Left kidney (tissue), 8 donors: ENCODE measurements at places on chromosomes 12 and 14. TPM values are rescaled to one million over a fixed set of nuclear protein-coding genes. Genes with fewer than 3 reads are reported as not detected.

Gene CLEC2A
- polyA plus RNA-seq, result not detected

Gene SOAT2
- polyA plus RNA-seq, result 1.6 TPM

Gene OTX2
- not detected for polyA plus RNA-seq

Gene PTPN11
- polyA plus RNA-seq, result 87.3 TPM

Gene COX8C
- polyA plus RNA-seq, result 0.71 TPM

Gene METTL3
- polyA plus RNA-seq, result 118 TPM

Gene ACSM4
- not detected for polyA plus RNA-seq

DNA sequence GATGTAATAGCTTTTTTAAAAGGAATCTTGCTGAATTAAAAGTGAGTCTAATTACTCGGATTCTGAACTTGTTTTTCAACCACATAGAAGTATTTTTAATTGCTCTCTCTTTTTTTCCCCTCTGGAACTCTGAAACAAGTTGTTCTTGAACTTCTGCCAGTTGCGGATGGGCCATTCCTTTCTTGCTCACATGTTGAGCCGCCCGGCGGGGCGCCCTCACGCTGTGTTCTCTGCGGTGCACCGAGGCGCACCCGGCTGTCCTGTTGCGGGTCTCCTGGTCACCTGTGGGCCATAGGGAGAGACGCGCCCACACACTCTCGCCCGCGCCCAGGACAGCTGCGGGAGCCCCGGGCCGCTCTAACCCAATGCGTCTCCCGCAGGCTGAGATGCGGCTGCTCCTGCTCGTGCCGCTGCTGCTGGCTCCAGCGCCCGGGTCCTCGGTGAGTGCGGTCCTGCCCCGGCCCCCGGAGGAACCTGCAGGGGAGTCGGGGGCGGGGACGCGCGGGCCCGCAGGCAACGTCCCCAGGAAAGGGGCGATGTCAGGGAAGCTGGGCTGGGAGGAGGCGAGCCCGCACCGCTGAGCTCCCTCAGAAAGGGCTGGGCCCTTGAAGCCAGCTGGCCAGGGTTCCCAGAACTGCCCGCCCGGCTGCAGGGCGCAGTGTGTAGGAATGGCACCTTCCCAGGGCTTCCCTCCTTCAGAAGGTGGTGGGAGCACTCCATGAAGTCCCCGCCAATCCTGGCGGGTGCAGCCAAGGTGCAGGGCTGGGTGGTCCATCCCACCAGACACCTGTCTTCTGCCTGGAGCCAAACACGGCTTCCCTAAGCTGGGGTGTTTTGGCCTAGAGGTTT lies 2.3 kb downstream of the PAPLN start:
- DNase-seq, result no peak

- no peak for DNase-seq
Observed at GRCh38 chr12:122088179-122088810, 9.7 kb downstream of the MLXIP start.

DNA sequence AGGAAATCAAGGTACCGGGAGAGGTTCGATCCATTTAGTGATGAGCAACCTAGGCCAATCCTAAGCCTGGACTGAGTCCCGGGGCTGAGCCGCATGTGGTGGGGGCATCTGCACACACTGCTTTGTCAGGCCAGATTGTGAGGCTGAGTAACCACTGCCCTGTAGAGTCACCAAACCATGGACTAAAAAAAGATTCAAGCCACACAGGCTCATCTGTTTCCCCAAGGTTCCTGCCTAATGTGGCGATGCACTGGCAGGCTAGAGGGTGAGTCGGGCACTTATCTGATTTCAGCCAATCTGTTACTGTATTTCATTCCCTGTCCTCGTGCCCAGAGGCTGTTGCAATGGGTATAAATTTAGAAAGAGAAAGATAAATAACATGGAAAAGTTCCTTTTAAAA lies 140.8 kb downstream of the TTC7B start:
- DNase-seq, result no peak

DNA sequence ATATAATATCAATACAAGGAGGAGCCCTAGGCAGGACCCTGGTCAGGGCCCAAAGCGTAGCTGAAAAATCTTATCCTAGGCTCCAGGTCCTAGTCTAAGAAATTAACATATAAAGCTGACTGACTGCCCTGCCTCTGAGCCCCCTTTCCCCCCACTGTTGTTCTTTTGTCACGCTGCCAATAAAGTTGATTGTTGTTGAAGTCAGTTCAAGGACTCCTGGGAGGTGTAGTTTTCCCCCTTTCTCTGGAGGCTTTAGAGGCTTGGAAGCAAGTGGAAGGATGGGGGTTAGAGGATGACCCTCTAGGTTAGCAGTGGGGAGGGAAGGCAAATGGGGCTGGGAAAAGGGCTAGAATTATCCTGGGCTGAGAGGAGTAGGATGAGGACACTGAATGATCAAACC lies 3.2 kb downstream of the PPP1R1A start:
- no peak for DNase-seq

- DNase-seq, result no peak
Observed at GRCh38 chr12:57496822-57497221, 9.0 kb downstream of the MARS1 start.

- no peak for DNase-seq
Observed at GRCh38 chr12:67099858-67100257, 169.3 kb upstream of the CAND1 start.

GRCh38 chr12:112230136-112230535 lies 104.8 kb downstream of the TRAFD1 start:
- no peak for DNase-seq

DNA sequence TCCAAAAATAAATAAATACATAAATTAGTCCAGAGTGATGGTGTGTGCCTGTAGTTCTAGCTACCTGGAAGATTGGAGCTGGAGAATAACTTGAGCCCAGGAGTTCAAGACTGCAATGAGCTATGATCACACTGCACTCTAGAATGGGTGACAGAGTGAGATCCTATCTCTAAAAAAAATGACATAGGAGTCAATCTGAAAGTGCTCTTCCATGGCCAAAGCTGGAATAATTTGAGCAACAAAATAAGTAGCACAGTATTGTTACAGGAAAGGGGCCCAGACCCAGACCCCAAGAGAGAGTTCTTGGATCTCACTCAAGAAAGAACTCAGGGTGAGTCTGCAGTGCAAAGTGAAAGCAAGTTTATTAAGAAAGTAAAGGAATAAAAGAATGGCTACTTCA lies 24.9 kb upstream of the SLC7A8 start:
- no peak for DNase-seq

- no peak for DNase-seq
Observed at GRCh38 chr12:15700595-15700994, 88.6 kb downstream of the EPS8 start.

DNA sequence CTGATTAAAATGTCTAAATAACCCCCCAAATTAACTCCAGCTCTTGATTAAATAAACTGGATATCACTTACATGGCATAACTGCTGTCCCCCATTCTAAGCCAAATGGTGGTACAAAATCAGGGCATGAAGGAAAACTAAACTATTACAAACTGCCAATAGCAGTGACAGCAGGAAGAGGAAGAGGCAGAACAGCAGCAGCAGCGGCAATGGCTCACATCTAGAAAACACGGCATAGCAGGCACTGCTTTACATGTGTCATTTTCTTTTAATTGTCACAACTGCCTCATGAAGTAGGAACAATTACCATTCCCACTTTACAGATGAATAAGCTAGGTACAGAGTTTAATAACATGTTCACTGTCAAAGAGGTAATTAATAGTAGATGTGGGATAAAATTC lies 92.0 kb downstream of the EPS8 start:
- DNase-seq, result no peak

- peak; percentile 37 for DNase-seq
Observed at GRCh38 chr14:58238252-58239243, 6.1 kb upstream of the PSMA3 start.

DNA sequence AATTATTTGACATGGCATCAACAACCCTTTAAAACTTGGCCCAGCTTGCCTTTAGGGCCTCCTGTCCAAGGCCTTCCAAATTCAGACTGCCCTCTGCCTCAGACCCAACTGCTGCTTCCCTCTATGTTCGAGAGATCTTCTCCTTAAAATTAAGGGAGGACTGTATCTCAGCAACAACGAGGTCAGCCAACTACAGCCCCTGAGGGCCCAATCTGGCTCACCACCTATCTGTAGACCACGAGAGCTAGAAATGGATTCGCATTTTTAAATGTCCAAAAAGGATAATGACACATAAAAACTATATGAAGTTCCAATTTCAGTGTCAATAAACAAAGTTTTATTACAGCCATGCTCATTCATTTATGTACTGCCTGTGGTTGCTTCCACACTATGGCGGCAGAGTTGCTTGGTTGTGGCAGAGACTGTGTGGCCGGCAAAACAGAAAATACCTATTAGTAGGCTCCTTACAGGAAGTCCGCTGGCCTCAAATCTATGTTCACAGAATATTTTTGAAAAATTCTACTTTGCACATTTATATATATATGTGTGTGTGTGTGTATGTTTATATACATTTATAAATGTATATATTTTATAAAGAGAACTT lies 1026.9 kb downstream of the BCL11B start:
- no peak for DNase-seq

DNA sequence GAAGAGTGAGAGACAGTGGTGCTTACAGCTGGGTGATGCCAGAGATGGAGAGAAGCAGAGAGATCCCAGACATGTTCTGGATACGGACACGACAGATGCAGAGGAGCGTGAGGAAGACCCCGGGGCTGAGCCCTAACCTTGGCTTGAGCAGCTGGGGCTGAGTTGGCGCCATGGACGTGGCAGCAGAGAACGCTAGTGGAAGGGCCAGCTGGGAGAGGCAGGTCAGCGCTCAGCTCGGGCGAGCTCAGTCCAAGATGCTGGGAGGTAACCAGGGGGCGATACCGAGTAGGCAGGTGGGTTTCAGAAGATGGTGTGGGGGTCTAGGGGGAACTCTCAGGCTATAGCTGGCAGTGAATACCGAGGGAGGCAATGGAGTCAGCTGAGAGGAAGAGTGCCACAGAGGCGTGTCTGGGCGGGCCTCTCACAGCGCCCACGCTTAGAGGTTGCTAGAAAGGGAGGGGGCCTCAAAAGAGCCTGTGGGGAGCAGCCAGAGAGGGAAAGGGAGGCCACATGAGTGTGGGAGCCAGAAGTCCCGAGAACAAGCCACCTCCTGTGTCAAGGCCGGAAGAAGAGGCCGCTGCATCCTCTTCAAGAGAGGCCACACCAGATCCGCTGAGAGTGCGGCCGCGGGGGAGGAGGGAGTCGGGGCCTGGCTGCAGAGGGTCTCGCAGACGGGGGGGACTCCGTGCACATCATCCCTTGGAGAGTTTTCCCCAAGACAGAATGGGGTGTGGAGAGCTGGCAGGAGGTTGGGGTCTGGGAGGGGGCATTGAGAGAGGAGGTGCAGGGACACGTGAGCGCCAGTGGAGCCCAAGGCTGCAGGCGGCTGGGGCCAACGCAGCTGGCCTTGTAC lies 57.0 kb upstream of the DIO3 start:
- no peak for DNase-seq

DNA sequence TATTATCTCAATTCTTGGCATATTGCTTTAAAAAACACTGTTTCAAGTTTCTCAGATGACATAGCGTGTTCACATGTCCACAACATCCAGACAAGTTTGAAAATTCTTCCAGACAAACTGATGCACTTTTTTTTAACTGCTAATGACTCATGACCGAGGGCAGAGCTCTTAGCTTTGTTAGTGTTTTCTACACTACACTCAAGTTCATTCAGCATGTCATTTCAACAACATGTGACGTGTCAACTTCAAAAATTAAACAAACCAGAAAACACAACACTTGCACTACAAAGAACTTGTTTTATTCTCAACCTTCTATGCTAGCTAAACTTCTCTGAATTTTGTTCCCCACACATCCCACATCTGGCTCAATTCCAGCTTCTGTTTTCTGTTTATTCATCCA lies 1186.3 kb upstream of the FLRT2 start:
- no peak for DNase-seq

- no peak for DNase-seq
Observed at GRCh38 chr14:38053666-38054065, 154.0 kb upstream of the SSTR1 start.

- DNase-seq, result no peak
Observed at GRCh38 chr12:92138144-92138543, 7.5 kb downstream of the BTG1 start.
